ENCODE measurements at places on chromosomes 12 and 14. TPM values are rescaled to one million over a fixed set of nuclear protein-coding genes. Genes with fewer than 3 reads are reported as not detected.

PZP gene
- not detected for total RNA-seq

WNT1 gene
- not detected for total RNA-seq

LHX5 gene
- not detected for total RNA-seq

ADCY4 gene
- total RNA-seq = 0.53 TPM

ANO6 gene
- 13.6 TPM for total RNA-seq

SSPN gene
- not detected for total RNA-seq

USP44 gene
- 2.2 TPM for total RNA-seq

OAS1 gene
- total RNA-seq = 4.0 TPM

RPL10L gene
- total RNA-seq = not detected

GPR135 gene
- 0.84 TPM for total RNA-seq

DNA sequence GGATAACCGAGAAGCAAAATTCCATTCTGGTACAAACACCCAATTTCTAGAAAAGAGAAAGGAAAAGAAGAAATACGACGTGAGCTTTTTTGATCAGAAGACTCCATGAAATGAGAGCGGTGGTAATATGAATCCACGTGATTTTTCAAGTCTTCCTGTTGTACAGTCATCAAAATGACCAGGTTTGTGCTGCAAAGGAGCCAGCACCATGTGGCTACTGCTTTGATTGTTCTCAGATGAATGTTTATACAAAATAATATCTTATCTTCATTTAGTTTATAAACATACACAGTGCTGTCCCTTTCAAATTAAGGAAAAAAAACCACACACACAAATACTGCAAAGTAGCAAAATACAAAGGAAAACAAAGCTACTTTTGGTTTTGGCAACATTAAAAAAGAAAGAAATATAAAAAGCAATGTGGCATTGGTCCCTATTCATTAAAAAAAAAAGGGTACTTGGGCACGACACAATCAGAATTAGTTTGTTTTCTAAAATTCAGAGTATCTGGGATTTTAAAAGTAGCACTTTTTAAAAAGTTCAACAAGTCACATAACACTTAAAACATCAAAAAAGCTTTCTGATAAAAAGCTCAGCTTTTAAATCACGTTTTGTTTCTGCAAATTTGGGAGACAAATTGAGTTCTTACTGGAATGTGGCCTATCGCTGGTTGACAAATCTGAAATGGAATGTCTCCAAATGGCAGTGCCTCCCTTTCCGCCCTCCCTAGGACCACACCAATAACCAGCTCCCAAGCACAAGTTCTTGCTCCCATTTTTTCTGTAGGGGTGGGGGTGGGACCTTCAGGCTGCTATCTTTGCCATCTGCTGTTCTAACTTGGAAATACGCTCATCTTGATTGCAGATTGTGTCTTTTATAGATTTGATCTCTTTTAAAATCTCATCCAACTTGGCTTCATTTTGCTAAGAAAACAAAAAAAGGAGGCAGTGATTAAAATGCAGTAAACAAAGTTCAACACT, 13.2 kb upstream of the SELPLG start:
- no peak for DNase-seq

DNA sequence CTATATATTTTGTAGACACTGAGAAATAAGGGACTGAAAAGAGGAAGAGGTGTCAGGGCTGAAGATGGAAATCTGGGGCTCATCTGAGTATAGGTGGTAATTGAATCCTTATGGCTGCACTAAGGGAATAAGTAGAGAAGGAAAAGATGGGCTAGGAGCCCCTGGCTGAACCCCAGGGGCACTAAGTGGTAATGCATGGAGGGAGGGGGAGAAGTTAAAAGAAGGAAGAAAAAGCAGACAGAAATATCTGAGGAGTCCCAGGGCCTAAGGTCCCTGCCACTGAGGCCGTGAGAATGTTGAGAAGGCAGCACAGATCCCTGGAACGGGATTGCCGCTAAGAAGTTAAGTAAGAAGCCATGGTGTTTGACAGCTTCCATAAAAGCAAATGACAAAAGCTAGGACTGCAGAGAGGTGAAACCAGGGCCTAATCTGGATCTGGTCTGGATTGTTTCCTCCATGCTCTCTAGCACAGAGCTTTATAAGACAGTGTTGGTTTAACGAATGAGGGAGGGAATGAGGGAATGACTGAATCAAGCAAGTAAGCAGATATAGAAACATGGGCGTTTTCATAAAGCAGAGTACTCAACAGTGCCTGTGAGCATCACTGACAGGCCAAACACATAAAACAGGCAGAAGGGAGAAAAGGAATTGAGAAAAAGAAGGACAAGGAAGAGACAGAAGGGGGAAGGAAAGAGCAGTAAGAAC, 92.9 kb downstream of the HMGA2 start:
- DNase-seq = no peak

GRCh38 chr12:89918172-89918846, 209.7 kb upstream of the ATP2B1 start:
- no peak for DNase-seq

DNA sequence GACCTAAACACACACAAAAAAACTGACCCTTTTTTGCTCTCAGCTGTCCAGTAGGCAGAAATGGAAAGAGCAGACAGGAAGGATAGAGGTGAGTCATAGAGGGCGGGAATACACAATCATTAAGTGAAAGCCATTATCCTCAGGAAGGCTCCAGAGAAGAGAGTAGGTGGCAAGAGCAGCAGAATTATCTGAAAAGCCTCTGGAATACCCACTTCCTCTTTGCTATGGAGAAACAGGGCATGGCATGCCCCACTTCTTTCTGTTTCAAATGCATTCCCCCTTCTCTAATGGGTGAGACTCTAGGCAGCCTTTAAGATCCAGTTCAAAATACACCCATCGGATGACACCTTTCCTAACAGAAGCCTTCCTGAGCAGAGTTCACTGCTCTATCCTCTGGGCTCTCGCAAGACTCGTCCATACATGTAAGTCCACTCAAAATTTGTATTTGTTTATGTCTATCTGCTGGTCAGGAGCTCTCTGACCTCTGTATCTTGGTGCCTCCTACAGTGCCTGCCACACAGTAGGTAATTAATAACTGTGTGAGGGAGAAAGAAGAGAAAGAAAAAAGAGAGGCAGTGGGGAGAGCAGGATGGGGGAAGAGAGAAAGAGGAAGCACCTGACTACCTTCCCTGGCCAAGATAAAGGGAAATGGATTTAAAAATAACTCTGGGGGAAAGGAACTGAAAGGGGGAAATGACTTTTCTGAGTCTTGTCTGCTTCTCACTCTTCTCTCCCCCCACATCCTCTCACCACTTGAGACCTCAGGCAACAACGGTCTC, 8.5 kb downstream of the KLHL33 start:
- no peak for DNase-seq

DNA sequence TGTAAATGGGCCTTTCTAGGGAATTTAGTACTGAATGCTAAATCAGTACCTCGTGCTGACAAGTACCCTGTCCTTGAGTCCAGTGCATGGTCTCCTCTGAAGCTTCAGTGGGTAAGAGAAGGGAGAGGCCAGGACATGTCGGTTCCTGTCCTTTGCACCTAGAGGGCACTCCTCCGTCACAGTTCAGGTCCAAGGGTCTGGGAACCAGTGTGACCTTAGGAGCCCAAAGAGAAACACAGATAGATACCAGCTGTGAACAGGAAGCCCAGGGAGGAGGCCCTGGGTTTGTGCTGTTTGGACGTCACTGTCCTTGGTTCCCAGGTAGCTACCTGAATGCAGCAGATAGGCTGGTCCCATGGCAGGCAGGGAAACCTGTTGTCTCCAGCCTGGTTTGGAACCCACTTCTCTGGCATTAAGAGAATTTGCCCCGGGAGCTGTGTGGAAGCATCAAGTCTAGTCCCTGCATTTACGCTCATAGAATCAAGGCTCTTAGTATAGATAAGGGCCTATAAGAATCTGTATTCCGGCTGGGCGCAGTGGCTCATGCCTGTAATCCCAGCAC, 3.9 kb upstream of the FGF23 start:
- DNase-seq = no peak

GRCh38 chr14:75982266-75983018, 647 bp upstream of the TGFB3 start:
- DNase-seq = peak; percentile 73

DNA sequence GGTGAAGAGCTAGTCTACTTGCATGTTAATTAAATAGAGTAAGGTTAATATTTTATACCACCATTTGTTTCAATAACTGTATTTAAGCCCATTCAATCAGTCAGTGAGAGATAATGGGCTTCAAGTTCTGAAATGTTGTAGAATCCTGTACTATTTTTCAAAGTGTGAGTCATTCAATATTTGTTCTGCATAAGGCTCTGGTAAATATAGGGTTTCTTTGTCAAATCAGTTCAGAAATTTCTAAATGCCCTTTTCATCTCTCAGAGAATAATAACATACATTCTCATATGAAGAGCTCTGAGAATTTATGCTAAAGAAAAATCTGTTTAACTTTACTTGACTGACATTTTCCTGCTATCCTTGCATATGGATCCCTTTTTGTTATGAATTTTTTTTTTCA, 493.3 kb downstream of the TMTC2 start:
- DNase-seq = no peak

DNA sequence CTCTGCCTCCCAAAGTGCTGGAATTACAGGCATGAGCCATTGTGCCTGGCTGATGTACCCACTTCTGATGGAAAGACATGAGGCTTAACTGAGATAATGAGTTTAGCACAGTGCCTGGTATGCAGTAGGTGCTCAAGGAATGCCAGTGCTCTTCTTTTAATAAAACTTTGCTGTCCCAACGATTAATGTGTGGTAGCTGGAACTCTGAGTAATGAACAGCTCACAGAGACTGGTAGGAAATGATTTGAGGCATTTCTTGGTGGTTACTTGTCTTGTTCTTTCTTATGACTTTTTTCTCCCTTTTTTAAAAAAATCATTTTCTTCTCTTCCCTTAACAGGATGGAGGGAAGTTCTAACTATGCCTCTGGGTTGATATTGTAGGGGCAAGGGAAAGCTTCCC, 235.7 kb upstream of the PWP1 start:
- DNase-seq = no peak

DNA sequence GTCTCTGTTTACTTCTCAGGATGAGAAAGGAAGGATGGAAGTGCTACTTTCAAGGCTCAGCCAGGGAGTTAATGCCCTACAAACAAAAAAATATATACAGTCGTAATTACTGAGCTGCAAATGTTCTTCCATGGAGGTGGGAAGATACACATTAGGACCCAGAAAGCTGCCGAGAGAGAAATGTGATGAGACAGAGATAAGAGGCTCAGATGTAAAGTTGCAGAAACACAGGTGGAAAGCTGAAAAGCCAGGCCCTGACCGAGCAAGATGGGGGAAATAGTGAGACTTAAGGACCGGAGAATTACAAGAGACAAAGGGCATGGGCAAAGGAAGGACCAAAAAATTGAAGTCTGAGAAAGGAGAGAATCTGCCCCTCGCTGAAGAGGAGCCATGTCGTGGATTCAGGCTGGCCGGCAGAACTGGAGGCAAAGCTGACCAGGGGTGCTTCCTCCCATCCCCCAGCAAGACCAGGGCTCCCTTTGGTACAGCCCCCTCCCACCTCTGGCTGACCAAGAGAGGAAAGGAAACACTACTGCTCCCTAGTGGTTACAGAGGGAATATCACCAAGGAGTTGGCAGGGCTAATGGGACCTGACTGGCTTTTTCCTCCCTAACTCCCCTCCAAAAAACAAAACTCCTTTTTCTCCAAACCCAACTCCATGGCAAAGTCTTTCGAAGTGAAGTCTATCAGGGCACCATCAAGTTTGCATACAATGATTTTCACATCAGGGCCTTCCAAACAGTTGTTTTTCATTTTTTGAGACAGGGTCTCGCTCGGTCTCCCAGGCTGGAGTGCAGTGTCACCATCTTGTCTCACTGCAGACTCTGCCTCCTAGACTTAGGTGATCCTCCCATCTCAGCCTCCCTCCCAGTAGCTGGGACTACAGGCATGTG, 12.1 kb downstream of the ZFHX2 start:
- no peak for DNase-seq

GRCh38 chr12:88371416-88372183, 208.7 kb downstream of the KITLG start:
- no peak for DNase-seq

GRCh38 chr12:130627175-130627574, 88.9 kb downstream of the RIMBP2 start:
- DNase-seq = no peak

GRCh38 chr12:126952096-126953007, 1314.6 kb upstream of the TMEM132C start:
- no peak for DNase-seq

GRCh38 chr12:19615384-19615725, 176.1 kb downstream of the AEBP2 start:
- DNase-seq = no peak

GRCh38 chr12:51307655-51308593, 16.1 kb downstream of the BIN2 start:
- DNase-seq = no peak

- DNase-seq = no peak
These were observed 132.3 kb downstream of the C12orf75 start for GRCh38 chr12:105462831-105463230.

GRCh38 chr14:102916347-102917055, 6.0 kb upstream of the AMN start:
- DNase-seq = no peak

- DNase-seq = no peak
These were observed 50.2 kb downstream of the MBIP start for GRCh38 chr14:36270191-36270590.

DNA sequence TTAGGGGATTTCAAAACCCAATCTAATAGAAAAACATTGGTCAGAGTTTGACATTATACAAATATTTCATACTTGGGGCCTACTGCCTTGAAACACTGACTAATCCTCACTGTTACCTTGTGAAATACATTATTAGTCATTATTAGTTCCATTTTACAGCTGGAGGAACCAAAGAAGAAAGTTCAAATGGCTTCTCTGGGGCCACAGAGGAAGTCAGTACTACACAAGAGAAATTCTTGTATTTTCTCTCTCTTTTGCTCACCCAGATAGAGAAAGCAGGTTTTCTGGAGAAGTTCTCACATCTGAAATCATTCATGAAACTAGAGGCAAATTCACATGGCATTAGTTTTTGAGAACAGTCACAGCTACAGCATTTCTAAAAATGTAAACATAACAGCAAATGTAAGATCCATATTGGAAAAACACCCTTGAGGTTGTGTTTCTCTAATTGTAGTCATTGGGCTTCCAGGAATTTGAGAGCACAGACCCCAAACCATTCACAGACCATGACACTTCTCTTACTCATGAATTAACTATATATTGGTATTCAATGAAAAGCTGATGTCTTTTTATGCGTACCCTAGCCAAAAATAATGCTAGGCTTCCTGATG, 83.0 kb downstream of the LLPH start:
- no peak for DNase-seq

- DNase-seq = no peak
These were observed 2.2 kb downstream of the CRADD start for GRCh38 chr12:93679308-93679925.

DNA sequence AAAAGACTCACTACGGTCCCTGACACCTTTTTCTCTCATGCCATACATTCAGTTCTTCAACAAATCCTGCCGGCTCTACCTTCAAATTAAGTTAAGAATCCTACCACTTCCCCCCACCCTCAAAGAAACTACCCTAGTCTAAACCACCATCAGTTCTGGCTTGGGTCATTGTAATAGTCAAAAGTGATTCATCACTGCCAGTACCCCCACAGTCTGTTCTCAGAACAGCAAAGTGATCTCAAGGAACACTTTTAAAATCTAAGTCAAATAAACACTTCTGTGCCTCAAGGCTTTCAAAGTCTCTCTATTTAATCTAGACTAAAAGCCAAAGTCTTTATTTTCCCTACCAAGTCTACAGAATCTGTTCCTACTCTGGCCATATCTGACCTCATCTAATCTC, 12.0 kb upstream of the FAM234B start:
- no peak for DNase-seq

GRCh38 chr12:25784669-25785068, 173.8 kb upstream of the RASSF8 start:
- no peak for DNase-seq

GRCh38 chr12:22229652-22230279, 104.7 kb downstream of the ST8SIA1 start:
- no peak for DNase-seq
